ENCODE measurements at places on chromosomes 2 and 18. TPM values are rescaled to one million over a fixed set of nuclear protein-coding genes. Genes with fewer than 3 reads are reported as not detected.

DNA sequence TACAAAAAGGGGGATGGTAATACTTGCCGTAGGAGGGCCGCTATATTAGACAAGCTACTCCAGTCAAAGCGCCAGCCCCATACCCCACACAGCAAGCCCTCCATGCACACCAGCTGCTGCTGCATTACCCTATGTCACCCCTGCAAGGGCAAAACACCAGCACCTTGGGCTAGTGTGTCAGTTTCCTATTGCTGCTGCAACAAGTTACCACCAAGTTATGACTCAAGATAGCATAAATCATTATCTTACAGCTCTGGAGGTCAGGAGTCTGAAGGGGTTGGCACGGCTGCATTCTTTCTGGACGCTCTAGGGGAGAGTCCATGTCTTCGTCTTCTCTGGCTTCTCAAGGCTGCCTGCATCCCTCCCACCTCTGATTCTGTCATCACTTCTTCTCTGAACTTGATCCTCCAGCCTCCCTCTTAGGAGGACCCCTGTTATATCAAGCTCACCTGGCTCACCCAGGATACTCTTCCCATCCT is 88.6 kb upstream of the ACAA2 start:
- no peak for DNase-seq

DNA sequence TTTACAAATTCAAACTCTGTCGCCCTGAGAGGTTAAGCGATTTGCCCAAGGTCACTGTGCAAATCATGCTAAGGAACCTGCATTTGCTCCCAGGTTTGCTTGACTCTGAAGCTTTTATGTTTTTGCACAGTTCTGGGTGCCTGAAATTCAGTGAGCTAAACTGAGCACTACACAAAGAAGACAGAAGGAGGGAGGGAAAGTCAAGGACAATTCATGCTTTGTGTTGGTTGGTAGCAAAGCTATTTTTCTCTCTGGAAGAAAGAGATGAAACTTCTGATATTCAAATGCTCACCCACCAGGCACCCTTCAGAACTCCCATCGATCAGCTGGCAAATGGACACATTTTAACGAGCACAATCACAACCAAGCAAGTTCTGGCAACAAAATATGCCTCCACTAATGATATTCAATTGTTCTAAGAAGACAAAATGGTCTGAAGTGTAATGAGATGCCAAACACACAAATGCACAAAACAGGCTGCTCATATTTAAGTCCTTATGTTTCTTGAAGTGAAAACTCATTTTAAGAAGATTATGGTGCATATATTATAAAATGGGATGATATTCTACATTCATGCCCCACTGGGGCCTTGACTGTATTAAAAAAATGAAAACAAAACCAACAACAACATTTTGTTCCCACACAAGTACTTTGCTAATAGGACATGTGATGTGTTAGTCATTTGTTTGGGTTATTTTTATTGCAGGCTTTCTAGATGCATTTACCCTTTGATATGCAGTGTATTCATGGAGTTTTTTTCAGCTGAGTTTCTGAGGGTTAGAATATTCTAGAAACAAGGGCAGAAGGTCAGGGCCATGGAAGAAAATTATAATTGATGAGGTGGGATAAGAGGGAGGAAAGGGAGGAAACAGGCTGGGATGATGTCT is 445.6 kb upstream of the CELF4 start:
- no peak for DNase-seq

GRCh38 chr2:230875347-230876315 is 10.9 kb downstream of the ITM2C start:
- DNase-seq, result no peak

GRCh38 chr2:224971214-224971613 is 71.1 kb downstream of the DOCK10 start:
- DNase-seq, result no peak

DNA sequence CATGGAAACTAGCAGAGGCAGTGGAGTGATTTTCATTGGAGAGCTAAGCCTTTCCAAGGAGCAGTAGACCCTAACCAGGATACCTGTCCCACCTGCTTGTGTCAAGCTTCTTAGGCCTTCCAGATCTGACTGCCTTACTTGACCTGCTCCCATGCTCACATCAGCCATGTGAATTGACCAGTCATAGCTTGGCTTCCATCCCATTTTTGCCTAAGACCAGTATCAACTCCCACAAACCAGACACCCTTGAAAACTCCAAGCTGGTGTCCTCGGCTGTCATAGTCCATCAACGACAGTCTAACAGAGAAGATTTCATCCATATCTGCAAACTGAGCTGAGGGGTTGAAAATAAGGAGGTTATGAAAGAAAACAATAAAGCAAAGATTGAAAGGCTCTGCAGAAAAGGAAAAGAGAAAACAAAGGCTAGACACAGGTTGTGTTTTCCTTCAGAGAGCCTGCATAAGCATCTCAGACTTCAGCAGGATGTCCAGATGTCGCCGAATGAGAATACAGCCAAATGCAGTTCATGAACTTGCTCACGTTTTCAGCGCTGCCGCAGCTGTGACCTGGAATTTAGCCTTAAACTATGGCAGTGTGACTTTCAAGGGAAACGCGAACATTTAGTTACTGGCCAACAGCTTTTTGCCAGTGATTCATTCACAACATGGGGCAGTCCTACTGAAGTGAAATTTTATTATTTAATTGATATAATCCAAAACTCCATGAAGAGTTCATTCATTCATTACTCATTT is 868.1 kb upstream of the ID2 start:
- DNase-seq, result no peak

GRCh38 chr18:3648641-3649040 is 198.7 kb downstream of the TGIF1 start:
- no peak for DNase-seq

GRCh38 chr18:48409591-48410094 is 460 bp upstream of the ZBTB7C start:
- no peak for DNase-seq

The ALPP gene
- not detected for total RNA-seq

The LINC00305 gene
- total RNA-seq, result not detected

The CD226 gene
- total RNA-seq, result 181 TPM

The NCKAP5 gene
- total RNA-seq, result not detected

Measured in natural killer cell treated with Interleukin-12 subunit alpha and Interleukin-12 subunit beta and Interleukin-15 and Interleukin-18, amount 100 ng/mL, for 72 hours (primary cell).